NCI-H526 (cell line): ENCODE measurements at places on chromosomes 6 and 20.

DNA sequence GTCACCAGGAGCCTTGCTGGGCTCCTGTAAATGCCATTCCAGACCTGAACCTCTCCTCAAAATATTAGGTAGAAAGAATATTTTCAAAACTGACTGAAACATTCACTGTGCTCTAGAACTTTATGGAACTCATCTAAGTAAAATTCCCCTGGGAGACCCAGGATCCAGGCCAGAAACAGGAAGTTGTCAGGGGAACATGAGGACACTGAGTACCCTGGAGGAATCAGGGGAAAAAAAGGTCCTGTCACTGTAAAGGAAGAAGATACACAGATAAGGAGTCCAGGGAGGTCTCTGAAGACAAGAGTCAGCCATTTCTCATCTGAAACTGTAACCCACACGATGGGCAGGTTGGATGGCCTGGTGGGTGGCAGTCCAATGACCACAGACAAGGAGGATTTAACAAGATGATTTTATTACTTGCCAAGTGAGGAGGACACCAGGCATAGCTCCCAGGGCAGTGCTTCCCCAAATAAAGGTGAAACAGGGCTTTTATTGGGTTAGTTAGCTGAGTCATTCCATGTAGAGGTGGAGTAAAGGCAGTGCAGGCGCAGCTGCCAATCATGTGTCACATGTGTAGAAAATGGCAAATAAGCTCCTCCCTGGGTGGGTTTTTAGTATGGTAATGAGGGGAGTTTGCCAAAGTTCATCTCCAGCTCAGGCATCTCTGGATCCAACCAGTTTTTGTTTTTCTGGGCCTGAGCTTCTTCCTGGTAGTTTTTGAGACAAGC lies 138.5 kb downstream of the RCAN2 start:
- no peak for DNase-seq

DNA sequence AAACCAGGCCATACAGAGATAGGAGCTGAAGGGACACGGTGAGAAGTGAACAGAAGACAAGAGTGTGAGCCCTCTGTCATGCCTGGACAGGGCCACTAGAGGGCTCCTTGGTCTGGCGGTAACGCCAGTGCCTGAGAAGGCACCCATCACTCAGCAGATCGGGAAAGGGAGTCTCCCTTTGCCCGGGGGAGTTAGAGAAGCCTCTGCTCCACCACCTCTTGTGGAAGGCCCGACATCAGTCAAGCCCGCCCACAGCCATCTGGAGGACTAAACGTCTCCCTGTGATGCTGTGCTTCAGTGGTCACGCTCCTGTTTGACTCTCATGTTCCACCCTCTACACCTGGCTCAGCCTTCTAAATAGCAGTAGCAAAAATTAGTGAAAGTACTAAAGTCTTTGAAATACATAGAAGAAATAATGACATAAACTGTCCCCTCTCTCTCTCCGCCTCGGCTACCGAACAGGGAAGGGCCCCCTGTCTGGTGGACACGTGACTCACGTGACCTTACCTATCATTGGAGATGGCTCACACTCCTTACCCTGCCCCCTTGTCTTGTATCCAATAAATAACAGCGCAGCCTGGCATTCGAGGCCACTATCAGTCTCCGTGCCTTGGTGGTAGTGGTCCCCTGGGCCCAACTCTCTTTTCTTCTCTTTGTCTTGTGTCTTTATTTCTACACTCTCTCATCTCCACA lies 66.7 kb downstream of the RPP21 start:
- DNase-seq, result peak; percentile 62

DNA sequence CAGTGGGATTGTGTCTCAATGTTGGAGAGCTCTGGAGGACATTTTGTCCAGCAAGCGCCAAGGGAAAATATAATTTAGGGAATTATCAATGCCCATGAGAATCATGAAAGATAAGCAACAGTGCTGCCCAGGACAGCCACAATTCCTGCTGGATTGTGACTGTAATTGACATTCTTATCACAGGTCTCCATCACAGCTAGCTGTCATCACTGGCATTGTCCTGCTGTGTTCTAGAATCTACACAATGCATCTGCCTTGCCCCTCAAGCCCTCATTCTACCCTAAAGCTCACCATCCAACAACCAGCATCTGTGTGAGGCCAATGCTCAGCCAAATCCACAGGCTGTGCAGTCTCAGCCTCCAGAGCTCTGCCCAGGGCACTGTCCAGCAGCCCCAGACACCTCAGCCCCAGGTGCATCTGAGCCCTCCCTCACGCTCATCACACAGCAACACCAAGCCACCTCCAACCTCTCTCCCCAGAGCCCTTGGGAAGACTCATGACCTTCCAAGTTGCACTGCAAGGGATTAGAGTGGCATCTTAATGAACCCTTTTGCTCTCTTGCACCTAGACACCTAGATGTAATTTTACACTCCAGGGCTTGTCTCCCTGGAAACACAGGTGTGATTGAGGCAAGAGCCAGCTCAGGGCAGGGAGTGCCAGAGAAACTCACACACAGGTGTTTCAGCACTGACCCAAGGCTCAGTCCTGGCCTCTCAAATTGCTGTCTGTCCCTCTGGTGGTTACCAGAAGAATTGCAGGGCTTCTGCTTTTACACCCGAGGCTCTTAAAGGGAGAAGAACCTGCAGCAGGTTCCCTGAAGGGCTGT lies 85.2 kb upstream of the PHACTR3 start:
- DNase-seq, result peak; percentile 75

GRCh38 chr6:37480951-37481534 lies 18.6 kb downstream of the CCDC167 start:
- no peak for DNase-seq

DNA sequence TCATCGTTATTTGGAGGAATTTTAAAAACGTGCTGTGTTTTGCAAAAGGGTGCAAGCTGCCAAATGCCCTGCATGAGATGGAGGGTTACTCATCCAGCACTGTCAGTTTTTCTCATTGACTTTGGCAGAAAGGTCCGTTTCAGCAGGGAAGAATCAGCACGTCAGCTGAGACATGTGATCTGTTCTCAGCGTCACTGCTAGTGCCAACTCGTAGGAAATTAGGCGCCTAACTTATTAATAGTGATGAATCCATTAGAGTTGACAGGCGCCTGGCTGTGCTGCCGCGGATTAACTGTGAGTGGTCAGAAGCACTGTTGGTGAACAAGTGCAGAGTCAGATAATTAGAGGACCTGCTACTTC lies 175.5 kb upstream of the FOXQ1 start:
- DNase-seq, result no peak

- no peak for DNase-seq
Observed at GRCh38 chr6:146297815-146298214, 245.8 kb upstream of the RAB32 start.

GRCh38 chr6:80411486-80411885 lies 305.0 kb downstream of the BCKDHB start:
- no peak for DNase-seq

- DNase-seq, result no peak
Observed at GRCh38 chr6:76885861-76886301, 577.4 kb downstream of the HTR1B start.

- no peak for DNase-seq
Observed at GRCh38 chr6:7424967-7425807, 35.6 kb downstream of the RIOK1 start.

GRCh38 chr6:127933852-127934840 lies 33.3 kb upstream of the THEMIS start:
- DNase-seq, result no peak

DNA sequence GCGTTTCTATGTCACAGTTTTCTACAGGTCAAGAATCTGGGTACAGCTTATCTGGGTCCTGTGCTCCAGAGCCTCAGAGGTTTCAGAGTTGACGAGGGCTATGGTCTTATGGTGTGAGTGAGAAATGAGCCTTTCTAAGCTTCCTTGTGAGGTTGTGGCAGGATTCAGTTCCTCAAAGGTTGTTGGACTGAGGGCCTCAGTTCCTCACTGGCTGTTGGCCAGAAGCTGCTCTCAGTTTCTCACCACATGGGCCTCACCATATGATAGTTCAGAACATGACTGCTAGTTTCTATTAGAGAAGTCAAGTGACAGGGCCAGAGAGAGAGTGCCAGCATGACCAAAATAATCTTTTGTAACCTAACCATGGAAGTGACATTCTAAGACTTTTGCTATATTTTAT lies 96.1 kb downstream of the NUS1 start:
- DNase-seq, result no peak

DNA sequence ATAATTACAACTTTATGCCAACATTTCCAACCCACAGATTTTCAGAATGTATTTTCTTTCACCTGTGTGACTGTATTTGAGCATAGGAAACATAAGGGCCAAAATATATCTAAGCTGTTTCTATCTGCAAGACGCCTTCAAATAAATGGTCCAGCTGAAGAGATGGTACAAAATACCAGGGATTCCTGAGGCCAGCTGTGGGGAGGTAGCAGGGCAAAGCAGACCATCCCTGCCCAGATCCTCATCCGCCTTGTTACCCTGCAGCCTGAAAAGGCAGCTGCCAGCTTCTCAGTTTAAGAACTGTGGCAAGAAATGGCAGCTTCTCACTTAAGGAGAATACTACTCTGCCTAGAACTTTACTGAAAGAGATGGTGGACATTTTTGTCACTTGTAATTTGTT lies 143.3 kb downstream of the KHDC1L start:
- DNase-seq, result no peak

GRCh38 chr6:25017932-25018567 lies 82.3 kb upstream of the RIPOR2 start:
- DNase-seq, result peak; percentile 8

DNA sequence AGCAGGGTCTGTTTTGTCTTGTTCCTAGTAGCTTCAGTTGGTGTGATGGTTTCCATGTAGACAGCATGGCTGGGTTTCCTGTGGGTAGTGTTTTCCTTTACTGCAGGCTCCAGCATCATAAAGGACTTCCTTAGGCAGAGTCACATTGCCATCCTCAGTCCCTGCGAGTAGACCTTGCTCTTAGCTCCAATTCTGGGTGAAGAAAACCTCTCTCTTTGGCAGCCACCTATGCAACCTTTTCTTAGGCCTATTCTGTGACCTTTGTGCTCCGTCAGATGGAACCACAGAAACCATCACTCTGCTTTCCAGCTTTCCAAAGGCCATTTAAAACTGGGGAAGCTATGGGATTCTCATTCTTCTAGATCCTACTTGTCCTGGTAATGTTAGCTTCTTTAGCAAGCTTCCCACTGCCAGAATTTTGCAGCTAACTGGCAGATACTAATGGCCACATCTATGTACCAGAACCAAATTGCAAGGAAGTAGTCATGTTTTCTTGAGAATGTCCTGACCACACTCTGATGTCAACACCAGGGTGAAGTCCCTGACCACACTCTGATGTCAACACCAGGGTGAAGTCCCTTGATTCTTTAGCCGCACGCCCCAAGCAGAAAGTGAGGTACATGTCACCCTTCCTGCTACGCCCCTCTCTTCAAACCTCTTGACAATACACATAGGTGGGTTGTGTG lies 646.6 kb upstream of the HS3ST5 start:
- no peak for DNase-seq

DNA sequence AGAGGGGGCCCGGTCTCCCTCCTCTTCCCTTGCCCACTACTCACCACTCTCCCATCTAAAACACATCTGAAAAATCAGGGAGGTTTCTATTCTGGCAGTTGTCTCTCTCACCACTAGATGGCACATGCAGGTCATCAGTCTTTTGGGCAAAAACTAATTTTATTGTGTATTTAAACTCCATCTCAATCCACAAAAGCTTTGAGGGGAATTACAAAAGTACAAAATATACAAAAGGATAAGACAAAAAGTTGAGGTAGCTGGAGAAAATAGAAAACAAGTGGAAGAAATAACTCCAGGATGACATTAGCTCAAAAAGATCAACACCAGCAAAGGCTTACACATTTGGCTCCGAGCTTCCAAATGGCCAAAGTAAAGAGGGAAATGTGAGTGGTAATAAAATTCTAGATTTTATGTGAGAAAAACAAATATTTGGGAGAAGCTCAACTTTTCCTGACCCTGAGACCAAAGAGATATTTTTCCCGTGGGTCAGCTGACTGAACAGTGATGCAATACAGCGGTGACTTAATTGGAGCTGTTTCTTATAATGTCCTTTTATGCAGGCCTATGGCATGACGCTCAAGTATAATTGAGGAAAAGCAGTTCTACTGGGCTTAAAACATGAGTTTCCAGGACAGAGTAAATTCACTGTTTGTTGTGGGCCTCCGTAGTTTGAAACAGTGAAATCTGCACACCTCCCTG lies 79.8 kb upstream of the CHD6 start:
- DNase-seq, result no peak

DNA sequence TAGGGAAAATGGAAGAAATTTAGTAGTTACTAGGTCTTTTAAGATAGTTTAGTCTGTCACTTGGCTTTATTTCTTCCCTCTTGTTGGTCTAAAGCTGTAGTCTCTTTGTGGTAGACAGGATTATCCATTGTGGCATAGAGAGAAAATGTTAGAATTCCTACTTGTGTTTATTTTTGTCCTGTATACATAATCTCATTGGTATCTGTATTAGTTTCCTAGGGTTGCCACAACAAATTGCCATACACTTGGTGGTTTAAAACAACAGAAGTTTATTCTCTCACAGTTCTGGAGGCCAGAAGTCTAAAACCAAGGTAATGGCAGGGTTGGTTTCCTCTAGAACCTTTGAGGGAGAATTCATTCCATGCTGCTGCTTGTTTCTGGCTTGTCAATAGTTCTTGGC lies 119.4 kb downstream of the ZFAND3 start:
- DNase-seq, result no peak

DNA sequence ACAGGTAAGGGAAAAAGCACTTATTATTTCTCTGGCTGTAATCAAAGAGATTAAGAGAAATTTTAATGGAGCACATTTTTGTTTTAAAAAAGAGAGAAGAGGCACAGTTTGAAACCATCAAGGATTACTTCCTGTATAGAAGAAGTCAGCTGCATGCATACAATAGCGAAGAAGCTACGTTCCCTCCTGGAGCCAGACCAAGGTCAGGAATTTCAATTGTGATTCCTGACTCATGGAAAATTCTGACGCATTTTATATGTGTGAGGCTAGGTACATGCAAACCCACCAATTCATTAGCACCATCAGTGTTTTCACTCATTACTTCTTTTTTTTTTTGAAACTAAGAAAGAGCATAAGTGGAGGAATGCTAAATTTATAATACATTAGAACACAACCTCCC lies 232.7 kb upstream of the SGK1 start:
- DNase-seq, result no peak

DNA sequence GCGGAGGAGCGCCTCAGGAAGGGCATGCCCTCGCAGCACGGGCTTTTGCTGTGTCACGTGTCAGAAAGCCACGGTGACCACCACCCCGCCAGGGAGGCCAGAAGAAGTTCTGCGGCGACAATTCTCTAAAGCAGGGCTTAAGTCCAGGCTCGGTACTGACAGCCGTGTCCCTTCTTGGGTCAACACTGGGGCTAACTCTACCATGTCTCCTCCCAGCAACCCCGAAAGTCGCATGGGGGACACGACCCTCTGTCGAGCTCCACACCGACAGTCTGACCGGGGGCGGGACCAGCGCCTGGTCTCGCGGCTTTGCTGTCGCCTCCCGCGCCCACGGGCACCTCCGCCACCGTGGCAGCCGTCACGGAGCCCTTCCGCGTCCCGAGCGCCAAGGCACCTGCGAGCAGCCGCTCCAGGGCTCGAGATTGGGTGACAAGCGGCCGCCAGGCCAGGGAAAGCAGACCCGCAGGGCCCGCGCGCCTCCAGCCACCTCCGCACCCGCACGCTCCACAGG lies 534 bp downstream of the NANP start:
- peak; percentile 50 for DNase-seq

GRCh38 chr6:170181338-170181690 lies 109.6 kb downstream of the DLL1 start:
- DNase-seq, result no peak

GRCh38 chr20:11654766-11655165 lies 262.9 kb upstream of the BTBD3 start:
- DNase-seq, result no peak

GRCh38 chr6:105740946-105741645 lies 338.2 kb upstream of the PREP start:
- DNase-seq, result no peak

GRCh38 chr6:120771019-120771418 lies 563.3 kb downstream of the TBC1D32 start:
- no peak for DNase-seq

- no peak for DNase-seq
Observed at GRCh38 chr6:32432050-32432450, 7.6 kb upstream of the HLA-DRA start.
